ENCODE measurements at places on chromosomes 6 and 20. TPM values are rescaled to one million over a fixed set of nuclear protein-coding genes. Genes with fewer than 3 reads are reported as not detected.

DNA sequence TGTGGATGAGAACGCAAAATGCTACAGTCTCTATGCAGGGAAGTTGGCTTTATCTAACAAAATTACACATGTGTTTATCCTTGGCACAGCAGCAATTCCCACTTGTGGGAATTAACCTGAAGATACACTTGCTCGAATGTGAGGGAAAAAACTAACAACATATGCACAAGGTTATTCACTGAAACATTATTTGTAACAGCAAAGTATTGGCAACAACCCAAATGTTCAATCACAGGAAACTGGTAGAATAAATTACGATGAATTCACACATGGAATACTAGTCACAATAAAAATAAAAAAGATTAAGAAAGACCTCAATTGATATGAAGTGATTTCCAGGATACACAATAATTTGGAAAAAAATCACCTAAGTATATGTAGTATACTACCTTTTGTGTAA lies 68.1 kb upstream of the OGFRL1 start:
- DNase-seq = no peak

The FAM83B gene
- not detected for polyA plus RNA-seq

GRCh38 chr6:53887316-53887715 lies 92.5 kb downstream of the LRRC1 start:
- no peak for DNase-seq

The ZNF311 gene
- 0.21 TPM for polyA plus RNA-seq

DNA sequence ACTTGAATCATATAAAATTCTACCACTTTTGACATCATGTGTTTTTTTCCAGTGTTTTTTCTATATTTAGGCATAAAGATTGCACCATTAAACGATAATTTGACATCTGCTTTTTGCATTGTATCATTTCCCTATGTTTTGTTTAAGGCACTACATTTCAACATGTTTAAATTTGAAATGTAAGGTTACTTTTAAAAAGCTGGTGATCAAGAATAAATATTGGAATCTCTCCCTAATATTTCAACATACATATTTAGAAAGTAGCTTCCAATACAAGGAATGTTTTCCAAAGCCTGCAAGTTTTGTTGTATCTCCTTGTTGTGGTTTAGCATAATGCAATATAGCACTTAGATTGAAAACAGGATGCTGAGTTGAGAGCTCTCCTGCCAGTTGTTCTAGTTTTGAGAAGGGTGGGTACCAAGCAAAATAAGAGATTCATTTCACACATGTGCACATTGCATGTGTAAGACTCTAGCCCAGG lies 76.5 kb downstream of the SYNJ2 start:
- no peak for DNase-seq

The SEMG1 gene
- polyA plus RNA-seq = not detected

The OR2B6 gene
- 0.42 TPM for polyA plus RNA-seq

The ZBTB46 gene
- polyA plus RNA-seq = 0.15 TPM

- peak; percentile 76 for DNase-seq
Observed at GRCh38 chr20:63521602-63522001, 1.0 kb downstream of the PPDPF start.

- DNase-seq = peak; percentile 39
Observed at GRCh38 chr20:11917663-11918062, at the start of gene BTBD3. TSS of gene BTBD3 (plus strand) at chr20:11917893. CDS start at chr20:11918276, 383 bp downstream.

DNA sequence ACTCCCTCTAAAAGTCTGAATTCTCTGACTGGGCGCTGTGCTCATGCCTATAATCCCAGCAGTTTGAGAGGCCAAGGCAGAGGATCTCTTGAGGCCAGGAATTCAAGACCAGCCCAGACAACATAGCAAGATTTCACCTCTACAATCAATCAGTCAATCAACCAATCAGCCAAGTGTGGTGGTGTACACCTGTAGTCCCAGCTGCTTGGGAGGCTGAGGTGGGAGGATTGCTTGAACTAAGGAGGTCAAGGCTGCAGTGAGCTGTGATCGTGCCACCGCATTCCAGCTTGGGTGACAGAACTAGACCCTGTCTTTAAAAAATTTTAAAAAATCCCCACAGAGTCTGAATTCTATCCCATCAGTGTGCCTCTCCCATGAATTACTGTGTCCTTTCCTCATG lies 37.9 kb downstream of the KIF3B start:
- no peak for DNase-seq

The EFCAB8 gene
- polyA plus RNA-seq = not detected

GRCh38 chr20:35339007-35339406 lies 46.8 kb upstream of the FAM83C start:
- no peak for DNase-seq

GRCh38 chr6:137491478-137491877 lies 2.7 kb downstream of the OLIG3 start:
- DNase-seq = no peak

GRCh38 chr6:90525421-90525820 lies 61.5 kb downstream of the MAP3K7 start:
- DNase-seq = no peak
